ENCODE measurements at places on chromosomes 6 and 20.

GRCh38 chr20:9214685-9215084 is 145.8 kb downstream of the PLCB4 start:
- no peaks in the 10 kb centered on the region for H3K36me3 ChIP-seq
- no peaks in the 10 kb centered on the region for H3K4me1 ChIP-seq
- no peaks in the 10 kb centered on the region for H3K27me3 ChIP-seq
- H3K27ac ChIP-seq = no peak overlapping the region
- H3K4me3 ChIP-seq = no peak overlapping the region
- no peak for DNase-seq

- no peak overlapping the region for H3K27ac ChIP-seq
- no peaks in the 10 kb centered on the region for H3K4me1 ChIP-seq
These were observed 44.0 kb upstream of the ZBTB24 start for GRCh38 chr6:109526905-109527628.

GRCh38 chr6:170596426-170596825 is 12.0 kb upstream of the PDCD2 start:
- no peaks in the 10 kb centered on the region for H3K4me1 ChIP-seq
- no peak overlapping the region for H3K4me3 ChIP-seq
- no peak for DNase-seq

GRCh38 chr6:91088515-91088914 is 501.6 kb upstream of the MAP3K7 start:
- DNase-seq = no peak
- H3K4me1 ChIP-seq = no peaks in the 10 kb centered on the region
- H3K27ac ChIP-seq = no peak overlapping the region
- no peaks in the 10 kb centered on the region for H3K27me3 ChIP-seq
- no peak overlapping the region for H3K4me3 ChIP-seq
- no peaks in the 10 kb centered on the region for H3K36me3 ChIP-seq

DNA sequence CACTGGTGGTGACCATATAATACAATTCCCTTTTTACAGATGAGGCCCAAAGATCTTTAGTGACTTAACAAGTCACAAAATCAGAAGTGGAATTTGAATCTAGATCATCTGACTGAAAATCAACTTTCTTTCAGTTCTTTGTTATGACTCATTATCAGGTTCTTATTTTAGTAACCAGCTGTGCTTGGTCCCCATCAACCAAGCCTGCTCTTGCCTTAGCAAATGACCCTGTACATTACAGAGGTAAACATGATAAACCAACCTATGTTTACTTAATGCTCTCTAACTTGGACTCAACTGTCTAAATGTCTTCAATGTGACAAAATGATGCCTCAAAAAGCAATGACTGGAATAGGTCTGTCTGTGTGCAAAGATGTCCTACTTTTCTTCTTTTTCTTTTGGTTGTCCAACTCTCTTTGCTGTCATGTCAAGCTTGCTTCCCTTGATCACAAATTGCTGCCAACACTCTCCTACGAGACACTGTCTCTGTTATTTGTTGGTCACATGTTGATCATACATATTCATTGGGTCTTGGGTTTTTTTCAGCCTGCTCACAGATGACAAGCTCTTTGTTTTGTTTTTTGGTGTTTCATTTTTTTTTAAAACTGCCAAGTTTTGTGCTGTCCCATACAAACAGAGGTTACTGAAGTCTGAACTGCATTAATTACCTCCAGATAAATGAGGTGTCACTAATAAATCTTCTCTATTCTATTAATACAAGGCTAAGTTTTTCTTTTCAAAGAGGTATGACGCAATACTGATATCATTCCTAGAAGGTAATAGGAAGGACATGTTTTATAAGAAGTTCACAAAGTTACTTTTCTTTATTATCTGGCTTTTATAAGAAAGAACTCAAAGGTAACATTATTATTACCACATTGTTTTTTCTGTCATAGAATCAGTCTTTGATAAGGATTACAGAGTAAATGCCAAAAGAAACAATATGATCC is 62.2 kb upstream of the PLN start:
- H3K4me1 ChIP-seq = peaks cover 4% of the 10 kb centered on the region
- no peak overlapping the region for H3K4me3 ChIP-seq
- H3K36me3 ChIP-seq = no peaks in the 10 kb centered on the region

GRCh38 chr6:165231581-165232561 is 77.5 kb downstream of the C6orf118 start:
- no peak overlapping the region for H3K4me3 ChIP-seq
- no peak for DNase-seq
- no peak overlapping the region for H3K27ac ChIP-seq
- H3K4me1 ChIP-seq = no peaks in the 10 kb centered on the region

DNA sequence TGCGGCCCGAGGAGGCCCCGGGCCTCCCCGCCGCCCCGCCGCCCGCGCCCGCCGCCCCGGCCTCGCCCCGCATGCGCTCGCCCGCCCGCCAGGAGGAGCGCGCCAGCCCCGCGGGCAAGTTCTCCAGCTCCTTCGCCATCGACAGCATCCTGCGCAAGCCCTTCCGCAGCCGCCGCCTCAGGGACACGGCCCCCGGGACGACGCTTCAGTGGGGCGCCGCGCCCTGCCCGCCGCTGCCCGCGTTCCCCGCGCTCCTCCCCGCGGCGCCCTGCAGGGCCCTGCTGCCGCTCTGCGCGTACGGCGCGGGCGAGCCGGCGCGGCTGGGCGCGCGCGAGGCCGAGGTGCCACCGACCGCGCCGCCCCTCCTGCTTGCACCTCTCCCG is 1.5 kb downstream of the FOXQ1 start:
- no peaks in the 10 kb centered on the region for H3K36me3 ChIP-seq
- H3K4me3 ChIP-seq = no peak overlapping the region
- peak overlapping the region; percentile 85 for H3K27ac ChIP-seq
- DNase-seq = peak; percentile 55
- H3K27me3 ChIP-seq = peaks cover 4% of the 10 kb centered on the region
- peaks cover 34% of the 10 kb centered on the region for H3K4me1 ChIP-seq

Data from body of pancreas (tissue), 4 donors.